ENCODE measurements at places on chromosomes 12 and 14.

DNA sequence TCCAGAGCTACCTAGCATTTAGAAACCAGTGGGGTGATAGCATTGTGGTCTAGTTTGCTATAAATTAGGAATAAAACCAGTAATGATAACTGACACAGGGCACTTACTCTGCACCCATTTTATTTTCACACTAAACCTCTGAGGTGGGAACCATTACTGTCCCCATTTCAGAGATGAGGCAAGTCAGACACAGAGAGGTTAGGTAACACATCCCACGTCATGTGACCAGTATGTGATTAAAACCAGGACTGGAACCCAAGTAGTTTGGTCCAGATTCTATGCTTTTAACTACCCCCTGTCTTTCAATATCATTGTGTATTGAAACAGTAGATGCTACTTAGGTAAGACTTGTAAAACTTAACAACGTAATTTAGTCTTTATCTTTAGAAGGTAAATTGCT lies 110.2 kb downstream of the PLXNC1 start:
- DNase-seq, result no peak

DNA sequence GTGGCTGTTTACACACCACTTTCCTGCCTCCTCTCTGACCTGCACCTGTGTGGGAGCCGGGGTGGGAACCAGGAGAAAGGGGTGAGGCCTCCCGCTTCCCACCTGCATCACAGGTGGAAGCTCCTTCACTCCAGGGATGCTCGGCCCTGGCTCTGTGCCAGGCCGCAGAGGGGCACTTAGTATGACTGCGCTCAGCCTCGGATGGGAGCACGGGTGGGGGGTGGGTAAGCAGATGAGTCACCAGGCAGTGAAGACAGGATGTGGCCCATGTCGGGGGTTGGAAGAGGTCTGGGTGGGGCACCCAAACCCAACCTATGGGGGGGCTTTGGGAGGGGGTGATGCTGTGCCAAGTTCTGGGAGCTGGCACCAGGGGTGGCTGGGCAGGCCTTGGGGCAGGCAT lies 7.4 kb upstream of the CYP46A1 start:
- peak; percentile 22 for DNase-seq

GRCh38 chr14:75542588-75543091 lies 20.4 kb downstream of the BATF start:
- peak; percentile 73 for DNase-seq

DNA sequence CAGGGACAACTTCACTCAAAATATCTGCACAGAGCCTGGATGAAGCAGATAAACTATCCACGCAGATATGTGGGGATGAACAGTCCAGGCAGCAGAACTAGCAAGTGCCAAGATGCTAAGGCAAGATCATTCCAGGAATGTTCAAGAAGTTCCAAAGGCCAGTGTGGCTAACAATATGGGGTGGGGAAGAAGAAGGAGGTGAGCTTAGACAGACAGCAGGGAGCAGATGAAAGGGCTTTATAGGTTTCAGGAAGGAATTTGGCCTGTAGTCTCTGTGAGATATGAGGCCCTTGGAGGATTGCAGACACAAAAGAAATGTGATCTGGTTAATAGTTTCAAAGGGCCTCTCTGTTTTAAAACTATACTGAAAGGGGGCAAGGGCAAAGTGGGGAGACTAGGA lies 63.5 kb upstream of the PPM1H start:
- DNase-seq, result no peak

GRCh38 chr12:25020621-25021243 lies 71.8 kb upstream of the BCAT1 start:
- no peak for DNase-seq

DNA sequence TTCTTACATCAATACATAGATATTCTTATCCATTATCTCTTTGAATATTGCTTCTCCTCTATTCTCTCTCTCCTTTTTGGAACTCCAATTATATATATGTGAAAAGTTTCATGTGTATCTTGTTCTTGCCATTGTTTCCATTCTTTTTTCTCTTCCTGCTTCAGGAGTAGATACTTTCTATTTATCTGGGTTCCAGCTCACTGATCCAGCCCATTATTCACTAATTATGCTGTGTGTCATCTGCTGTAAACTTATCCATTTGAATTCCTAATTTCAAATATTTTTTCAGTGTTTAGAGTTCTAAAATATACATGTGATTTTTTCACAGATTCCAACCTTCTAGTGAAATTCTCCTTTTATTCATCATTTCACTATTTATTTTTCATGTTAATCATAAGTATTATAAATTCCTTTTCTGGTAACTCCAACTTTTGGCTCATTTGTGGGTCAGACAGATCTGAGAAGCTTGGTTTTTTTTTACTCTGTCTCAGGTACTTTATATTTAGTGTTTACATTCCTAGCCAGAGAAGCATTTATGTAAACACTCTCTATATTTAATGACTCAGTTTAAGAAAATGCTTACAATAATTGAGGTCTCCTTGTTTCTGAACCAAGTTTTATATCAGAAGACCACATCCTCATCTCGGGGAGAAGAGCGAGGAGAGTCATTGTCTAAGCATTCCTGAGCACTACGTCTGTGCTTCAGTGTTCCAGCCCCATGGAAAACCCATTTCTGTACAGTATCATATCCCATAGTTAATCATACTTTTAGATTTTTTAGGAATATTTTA lies 15.9 kb upstream of the AMIGO2 start:
- no peak for DNase-seq

DNA sequence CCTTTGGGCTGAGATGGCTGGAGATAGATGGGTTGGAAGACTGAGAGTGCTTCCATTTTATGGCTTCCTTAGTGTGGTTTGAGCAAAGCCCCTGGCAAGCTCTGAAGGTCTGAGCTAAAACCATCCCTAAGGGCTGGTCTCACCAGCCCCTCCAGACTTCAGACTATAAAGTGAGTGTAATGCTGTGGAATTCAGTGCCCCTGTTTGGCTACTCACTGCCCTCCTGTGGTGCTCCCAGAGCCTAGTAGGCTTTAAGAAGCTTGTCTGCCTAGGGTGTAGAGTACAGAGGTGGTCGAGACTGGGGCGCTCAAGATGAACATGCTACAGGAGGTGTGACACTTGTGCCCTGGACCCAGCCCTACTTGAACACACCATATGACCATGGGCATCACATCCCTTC lies 246.7 kb upstream of the FKBP4 start:
- no peak for DNase-seq

GRCh38 chr12:93011100-93011499 lies 82.0 kb upstream of the EEA1 start:
- DNase-seq, result no peak

GRCh38 chr12:68065687-68066086 lies 76.4 kb downstream of the IFNG-AS1 start:
- DNase-seq, result no peak

DNA sequence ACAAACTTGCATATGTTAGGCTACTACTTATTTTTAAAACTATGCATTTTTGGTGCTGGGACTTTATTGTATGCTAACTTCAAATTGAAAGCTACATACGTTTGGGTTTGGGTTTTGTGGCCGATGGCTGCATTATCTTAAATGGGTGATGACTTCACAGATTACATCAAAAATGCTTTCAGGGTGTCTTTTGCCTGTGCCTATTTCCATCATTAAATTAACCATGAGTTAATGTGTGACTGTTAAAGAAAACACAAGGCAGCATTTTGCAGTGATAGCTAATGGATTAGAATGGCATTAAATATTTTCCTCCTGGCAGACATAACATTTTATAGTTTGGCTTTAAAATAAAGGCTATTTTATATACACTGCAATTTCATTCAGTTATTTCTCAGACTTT lies 352.3 kb downstream of the EGLN3 start:
- DNase-seq, result no peak

- no peak for DNase-seq
These were observed 2.1 kb downstream of the TSPAN11 start for GRCh38 chr12:30928356-30929244.

- no peak for DNase-seq
These were observed 2.5 kb downstream of the HVCN1 start for GRCh38 chr12:110686294-110686903.

DNA sequence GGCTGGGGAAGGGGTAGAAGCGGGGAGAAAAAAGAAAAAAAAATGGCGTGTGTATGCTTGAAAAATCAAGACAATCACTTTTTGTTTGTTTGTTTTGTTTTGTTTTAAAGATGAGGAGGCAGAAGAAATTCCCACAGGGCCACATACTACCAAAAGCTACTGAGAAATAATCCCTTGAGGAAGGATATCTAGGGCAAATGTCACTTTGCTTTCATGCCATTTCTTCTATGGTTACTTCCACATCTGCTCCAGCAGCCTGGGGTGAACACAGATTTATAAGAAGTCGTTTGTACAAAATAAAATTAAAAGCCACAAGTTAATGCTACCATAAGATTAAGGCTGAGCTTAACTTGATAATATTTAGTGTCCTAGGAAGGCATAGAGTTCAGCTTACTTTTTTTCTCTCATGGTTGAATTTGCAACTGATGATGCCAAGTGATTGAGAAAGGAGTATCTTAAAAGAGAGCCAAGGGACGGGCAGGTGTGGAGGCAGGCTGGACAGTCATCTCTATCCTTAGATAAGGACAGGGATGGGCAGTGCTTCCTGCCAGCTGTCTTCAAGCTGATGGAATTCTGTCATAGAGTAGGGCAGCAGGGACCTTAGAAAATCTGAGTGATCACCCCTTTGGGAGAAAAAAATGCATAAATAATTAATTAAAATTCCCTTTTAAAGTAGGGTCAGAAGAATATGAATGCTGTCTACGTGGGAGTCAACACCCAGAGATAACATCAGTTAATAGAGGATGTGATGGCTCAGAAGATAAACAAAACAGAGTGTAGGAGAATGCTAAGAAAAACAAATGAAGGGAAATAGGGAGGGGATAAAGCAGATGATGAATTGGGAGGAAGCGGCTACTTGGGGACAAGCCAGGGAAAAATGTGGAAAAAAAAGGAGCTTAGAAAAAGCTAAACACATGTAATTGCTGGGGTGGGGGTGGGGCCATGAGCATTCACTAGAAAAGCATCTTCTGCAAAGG lies 57.1 kb downstream of the DYRK2 start:
- DNase-seq, result no peak

GRCh38 chr14:85459361-85460000 lies 70.5 kb upstream of the FLRT2 start:
- no peak for DNase-seq

DNA sequence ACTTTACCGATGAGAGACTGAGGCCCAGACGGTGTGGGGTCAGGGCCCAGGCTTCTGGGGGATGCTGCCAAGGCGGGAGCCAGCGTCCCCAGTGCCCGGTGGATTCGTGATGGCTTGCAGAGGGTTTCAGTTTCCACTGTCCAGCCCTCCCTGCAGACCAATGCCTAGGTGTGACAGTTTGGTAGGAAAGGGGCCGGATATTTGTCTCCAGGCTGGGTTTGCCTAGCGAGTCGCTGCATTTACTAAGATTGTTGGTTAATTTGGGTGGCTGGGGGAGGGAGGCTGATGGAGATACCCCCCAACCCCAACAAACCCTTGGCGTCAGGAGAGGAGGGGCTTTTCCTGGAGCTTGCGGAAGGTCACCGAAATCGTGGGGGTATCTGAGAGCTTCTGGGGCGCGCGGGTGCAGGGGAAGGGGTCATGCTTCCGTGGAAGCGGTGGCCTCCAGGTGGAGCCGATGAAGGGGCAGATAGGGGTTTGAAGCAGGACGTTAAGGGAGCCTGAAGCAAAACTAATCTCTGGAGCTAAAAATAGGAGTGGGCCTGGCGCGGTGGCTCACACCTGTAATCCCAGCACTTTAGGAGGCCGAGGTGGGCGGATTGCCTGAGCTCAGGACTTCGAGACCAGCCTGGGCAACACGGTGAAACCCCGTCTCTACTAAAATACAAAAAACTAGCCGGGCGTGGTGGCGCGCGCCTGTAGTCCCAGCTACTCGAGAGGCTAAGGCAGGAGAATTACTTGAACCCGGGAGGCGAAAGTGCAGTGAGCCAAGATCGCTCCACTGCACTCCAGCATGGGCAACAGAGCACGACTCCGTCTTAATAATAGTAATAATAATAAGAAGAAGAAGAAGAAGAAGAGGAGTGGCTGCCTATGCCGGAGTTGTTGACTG lies 1.1 kb upstream of the CDC42BPB start:
- no peak for DNase-seq

DNA sequence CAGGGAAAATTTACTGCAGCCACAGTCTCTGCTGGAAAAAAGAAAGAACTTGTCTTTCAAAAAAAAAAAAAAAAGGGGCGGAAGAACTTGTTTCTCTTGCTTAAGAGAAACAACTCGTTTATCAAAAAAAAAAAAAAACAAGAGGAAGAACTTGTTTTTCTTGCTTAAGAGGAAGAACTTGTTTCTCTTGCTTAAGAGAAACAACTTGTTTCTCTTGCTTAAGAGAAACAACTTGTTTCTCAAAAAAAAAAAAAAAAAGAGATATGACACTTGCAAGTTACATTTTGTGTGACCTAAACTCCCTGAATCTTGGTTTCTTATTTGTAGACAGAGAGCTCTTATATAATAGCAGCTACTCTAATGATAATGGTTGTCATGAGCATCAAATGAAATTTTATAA lies 44.7 kb upstream of the USP15 start:
- DNase-seq, result no peak

DNA sequence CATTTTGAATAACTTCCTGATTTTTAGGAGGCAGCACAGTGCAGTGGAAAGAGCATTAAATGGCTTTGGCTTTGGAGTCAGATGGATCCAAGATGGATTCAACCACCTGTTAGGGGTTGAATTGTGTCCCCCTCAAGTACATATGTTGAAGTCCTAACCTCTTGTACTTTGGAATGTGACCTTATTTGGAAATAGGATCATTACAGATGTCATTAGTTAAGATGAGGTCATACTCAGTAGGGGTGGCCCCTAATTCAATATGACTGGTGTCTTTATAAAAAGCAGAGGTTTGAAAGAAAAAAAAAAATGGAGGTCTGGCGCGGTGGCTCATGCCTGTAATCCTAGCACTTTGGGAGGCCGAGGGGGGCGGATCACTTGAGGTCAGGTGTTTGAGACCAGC lies 18.8 kb downstream of the ATP5MC2 start:
- no peak for DNase-seq

DNA sequence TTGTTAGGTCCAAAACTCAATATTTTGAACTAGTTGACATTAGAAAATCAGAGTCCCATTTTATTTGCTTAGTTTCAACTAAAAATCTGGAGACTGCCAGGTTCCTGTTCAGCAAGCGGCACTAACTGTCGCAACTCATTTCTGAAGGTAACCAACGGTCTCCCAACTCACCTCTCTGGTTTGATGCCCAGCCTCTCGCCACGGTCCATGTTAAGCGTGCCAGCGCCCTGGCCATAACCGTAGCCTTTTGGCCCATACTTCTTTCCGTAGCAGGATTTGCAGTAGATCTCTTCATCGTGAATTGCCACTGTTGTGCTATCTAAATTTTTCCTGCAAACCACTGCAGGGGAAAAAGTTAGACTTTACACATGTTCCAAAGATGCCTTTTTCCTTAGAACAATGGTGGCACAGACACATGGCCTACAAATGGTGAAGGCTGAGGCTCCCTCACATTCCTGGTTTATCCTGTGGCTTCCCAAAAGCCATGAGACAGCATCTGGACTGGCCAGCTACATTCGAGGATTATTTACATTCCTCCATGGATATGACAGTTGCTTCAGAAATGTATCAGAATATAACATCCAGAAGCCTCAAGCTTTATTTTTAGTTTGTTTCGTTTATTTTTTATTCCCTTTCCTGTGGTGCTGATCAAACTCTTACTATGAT lies 15.7 kb downstream of the CSRP2 start:
- no peak for DNase-seq

Measured in CD4-positive, alpha-beta T cell treated with Interleukin-17A for 4 hours (primary cell).